Stimulated activated CD8-positive, alpha-beta memory T cell treated with anti-CD3 and anti-CD28 coated beads, Interleukin-15, amount 100 ng/mL, for 24 hours (primary cell): ENCODE measurements at places on chromosomes 12 and 14.

DNA sequence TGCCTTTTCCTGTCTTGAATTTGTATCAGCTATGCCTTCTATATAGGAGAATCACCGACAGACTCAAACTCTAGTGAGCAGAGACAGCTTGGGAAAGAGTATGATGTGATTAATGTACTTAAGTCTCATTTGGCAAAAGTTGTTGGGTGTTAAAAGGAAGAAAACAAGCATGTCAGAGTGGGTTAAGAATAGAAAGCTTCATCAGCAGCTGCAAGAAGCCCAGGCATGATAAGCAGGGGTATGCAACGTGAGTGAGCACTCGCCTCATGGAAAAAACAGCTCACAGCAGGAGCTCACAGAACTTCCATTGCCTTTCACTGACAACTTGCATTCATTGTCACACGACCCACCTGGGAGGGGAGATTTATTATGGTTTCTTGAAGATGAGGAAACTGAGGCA lies 35.9 kb upstream of the WNK1 start:
- DNase-seq, result no peak

DNA sequence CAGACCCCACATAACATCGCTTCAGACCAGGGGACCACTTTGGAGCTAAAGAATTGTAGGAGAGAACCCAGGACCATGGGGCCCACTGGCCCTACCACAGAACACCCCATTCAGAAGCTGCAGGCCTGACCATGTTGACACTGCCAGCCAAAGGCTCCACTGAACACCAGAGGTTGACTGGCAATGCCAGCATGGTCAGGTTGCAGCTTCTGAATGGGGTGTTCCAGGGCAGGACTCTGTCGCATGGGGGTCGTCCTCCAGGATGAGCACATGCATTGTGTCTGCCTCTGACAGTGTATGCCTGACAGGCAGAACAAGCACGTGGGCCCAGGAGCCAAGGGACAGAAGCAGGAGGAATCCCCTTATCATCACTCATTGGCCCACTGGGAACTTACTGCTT lies 34.1 kb downstream of the DIO3 start:
- DNase-seq, result no peak

DNA sequence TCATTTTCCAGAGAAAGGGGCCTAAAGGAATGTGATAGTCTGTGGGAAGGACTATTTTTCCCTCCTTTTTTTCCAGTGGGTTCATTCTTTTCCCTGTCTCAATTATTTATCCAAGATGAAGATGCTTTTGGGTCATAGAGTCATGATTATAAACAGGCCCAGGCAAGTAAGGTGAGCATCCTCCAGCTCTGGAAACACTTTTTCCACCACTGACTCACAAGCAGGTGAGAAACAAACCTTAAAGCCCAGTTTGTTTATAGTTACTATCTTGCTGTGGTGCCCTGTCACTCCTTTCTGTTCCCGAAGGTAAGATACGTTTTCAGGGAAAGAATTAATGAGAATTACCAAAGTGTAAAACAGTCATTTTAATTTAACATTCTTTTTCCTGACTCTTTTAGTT lies 107.7 kb upstream of the IFNG-AS1 start:
- DNase-seq, result no peak

DNA sequence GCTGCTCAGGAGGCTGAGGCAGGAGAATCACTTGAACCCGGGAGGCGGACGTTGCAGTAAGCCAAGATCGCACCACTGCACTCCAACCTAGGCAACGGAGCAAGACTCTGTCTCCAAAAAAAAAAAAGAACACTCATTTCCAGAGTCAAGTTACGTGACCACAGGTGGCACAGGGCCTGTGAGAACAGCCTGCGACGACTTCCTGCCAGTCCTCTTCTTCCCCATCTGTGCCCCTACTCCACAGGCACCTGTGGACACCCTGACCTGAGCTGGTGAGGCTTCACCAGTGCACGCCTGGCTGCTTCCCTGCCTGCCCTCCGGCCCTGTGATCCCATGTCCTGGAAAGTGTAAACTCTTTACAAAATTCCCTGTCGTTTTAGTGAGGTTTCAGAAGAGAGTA lies 77.7 kb downstream of the PPP2R5C start:
- DNase-seq, result no peak

- no peak for DNase-seq
Observed at GRCh38 chr14:74308695-74309094, 6.0 kb upstream of the ABCD4 start.

GRCh38 chr14:70887207-70887681 lies 20.0 kb upstream of the PCNX1 start:
- no peak for DNase-seq

DNA sequence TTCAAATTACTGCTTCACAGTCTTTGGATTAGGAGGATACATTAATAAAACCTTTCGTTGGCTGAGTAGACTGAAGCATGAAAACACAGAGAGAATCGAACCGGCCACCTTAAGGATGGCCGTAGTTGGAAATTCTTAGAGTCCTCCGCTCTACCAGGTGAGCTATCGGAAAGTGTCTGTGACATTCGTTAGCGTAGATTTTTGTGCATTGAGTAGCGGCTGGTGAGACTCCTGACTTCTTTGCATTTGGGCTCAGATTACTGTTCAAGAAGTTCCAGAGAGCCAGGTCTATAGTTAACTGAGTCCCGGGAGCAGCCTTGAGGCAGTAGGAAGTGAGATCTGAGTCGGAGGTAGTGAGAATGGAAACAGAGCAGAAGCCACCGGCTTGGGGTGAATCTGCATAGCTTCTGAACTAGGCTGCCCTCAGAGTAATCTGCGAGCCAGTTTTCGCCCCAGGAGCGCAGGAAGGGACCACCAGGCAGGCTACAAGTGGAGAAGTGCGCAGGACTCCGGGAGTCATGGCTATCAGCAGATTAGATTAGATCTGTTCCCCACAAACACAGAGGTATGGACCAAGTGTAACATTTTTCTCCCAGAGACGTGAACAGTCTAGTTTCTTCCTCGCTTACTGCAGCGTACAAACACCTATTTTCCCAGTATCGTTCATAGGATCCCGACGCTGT lies 11.0 kb downstream of the OR6S1 start:
- DNase-seq, result no peak

DNA sequence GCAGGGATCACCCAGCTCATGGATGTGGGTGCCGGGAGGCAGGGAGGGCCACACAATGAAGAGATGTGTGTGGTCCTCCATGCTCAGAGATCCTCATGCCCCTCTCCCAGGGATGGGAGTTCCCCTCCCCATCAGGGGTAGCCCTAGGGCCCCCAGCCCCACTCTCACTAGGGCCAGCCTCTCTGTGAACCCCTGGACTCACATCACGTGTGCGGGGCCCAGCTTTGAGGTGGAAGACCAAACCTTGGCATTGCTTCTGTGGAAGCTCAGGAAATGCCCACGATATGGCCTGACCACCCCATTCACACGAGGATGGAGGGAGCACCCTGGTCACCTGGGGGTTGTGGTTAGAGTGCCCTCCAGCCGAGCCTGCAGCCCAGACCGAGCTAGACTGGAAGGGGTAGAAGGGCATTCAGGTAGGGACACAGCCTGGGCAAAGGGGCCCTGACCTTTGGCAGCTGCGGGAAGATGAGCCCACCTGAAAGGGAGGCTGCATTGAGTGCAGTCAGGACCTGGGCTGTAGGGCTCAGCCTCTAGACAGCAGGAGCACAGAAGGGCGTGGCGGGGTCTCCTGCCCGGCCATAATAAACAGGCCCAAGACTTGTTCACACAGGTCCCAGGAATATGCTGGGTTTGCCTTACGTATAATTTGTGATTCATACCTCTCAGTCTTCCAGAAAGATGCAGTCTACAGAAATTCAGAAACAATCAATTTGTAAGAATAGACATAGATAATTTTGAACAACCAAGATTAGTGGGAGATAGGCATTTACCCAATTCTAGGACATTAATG lies 34.8 kb upstream of the RCOR1 start:
- DNase-seq, result no peak

DNA sequence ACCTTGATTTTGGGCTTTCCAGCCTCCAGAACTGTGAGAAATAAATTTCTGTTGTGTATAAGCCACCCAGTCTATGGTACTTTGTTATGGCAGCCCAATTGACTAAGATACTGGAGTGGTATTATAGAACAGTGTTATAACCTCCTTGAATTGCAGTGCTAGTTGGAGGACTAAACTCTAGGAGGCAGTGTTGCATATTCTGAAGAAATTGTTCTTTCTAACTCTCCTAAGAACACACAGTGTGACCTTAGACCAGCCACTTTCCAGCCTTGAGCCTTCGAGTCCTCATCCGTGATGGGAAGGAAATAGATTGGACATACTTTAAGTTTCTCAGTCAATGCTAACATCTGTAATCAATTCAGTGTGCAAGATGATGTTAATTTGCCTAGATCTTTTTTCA lies 22.4 kb upstream of the LRRC10 start:
- DNase-seq, result no peak

DNA sequence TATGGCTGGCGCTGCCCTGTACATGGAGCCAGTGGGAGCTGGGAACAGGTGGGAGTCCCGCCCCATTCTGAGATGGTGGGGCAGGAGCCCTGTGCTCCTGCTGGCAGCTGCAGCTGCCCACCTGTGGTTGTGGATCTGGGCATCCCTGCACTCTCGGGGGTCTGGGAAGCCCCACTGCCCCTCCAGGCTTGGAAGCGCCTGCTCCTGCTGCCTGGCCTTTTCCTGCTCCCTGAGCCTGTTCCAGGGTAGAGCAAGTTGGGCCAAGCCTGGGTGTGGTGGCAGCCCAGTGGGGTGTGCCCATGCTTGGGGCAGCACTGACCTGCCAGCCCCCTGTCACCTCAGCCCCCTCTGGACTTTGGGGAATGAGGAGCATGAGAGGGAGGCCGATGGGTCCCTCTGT lies 104.0 kb downstream of the MNAT1 start:
- no peak for DNase-seq

- no peak for DNase-seq
Observed at GRCh38 chr12:95759718-95760117, 30.8 kb downstream of the NTN4 start.

- DNase-seq, result no peak
Observed at GRCh38 chr12:32761716-32762115, 6.0 kb upstream of the YARS2 start.

GRCh38 chr12:128801879-128802391 lies 21.8 kb downstream of the SLC15A4 start:
- DNase-seq, result no peak

GRCh38 chr12:51126297-51126696 lies 42.9 kb upstream of the CSRNP2 start:
- no peak for DNase-seq

GRCh38 chr12:72077111-72077820 lies 138.6 kb downstream of the TPH2 start:
- DNase-seq, result no peak

- DNase-seq, result no peak
Observed at GRCh38 chr12:28578361-28578760, 388.1 kb downstream of the CCDC91 start.

GRCh38 chr12:5509102-5509501 lies 77.2 kb downstream of the NTF3 start:
- no peak for DNase-seq

DNA sequence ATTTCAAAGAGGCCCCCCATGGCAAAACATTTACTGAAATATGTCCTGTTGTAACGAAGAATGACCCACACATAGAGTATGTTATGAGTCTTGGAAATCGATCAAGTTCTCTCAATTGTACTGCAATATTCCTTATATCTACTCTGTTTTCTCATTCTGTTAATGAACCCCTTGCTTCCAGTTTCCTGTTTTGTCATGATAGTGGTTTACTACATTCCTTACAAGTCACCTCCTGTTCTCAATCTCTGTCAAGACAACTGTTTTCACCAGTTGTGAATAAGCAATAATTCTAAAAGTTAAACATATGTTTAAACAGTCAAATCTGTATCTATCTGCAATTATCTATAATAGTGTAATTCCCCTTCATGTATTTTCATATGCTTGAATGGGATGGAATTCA lies 16.4 kb upstream of the ARID2 start:
- DNase-seq, result no peak

- no peak for DNase-seq
Observed at GRCh38 chr14:23482823-23483148, 13.3 kb downstream of the NGDN start.

DNA sequence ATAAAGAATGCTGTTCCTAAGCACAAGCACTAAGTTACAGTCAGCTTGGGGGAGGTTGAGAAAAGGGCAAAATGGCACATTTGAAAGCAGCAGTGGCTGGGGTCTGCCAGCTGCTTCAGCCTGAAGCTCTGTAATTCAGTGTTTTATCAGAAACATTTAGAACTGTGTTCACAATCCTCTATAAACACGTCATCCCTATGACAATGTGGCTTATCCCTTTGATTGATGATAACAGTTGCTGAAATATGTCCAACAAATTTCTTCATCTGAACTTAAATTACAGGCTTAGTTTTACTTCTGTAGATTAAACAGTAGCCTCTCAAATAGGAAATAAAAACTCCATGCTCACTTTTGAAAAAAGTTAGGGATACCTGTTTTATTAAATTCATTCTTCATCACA lies 108.8 kb downstream of the VEZT start:
- no peak for DNase-seq

DNA sequence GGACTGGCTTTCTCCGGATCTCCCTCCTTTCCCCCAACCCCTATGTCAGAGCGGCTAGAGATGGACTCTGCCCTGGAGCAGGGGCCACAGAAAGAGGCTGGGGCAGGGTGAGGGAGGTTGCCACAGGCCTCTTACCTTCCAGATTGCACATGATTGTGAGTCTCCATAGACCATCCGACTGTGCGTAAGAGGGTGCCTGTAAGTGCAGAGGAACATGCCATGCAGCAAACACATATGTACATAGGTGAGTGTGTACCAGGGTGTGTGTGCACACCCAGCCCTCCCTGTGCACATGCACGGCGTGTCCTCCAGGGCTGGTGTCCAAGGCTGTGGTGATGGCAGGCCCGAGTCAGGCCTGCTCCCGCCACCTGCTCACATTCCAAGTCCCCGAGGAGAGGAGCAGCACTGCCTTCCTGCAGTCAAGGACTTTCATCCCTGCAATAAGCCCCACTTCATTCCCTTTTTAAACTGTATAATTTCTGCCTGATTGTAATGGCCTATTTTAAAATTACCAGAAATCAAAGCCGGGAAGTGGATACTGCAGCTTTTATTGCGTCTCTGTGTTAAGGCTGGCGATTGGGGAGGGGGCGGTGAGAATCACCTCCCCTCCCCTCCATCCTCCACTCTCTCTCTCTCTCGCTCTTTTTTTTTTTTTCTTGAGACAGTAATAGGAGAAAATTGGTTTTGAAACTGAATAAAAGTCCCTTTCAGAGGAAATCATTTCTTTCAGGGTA lies 28.5 kb downstream of the FAM222A start:
- DNase-seq, result no peak

DNA sequence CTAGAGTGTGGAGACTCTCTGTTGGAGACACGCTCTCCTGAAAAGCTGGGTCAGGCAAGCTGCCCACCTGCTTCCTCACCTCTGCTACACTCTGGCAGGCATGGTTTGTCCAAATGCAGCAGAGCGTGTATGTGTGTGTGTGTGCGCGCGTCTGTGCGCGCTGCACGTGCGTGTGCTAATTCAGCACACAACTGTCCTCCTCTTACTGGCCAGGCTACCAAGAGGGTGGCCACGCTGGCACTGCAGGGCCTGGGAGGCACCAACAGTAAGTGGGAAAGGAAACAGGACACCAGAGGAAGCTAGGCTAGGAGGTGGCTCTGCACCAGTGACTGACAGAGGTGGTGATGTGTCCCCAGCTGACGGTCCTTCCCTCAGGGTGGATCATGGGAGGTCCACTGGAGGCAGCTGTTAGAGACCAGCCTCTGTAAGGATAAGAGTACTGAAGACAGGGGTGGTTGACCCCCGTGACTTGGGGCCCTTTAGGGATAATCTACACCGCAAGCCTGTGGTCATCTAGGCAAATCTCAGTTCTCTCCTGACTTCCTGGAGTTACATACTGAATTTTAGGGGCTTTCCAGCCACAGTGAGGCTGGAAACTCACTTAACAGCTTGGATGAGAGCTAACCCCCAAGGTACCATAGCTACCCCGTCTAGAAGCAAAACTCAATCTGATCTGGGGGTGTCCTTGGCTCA lies 15.6 kb upstream of the TFCP2 start:
- no peak for DNase-seq
